Chondrocyte (in vitro differentiated cells): ENCODE measurements at places on chromosomes 5 and 9. TPM values are rescaled to one million over a fixed set of nuclear protein-coding genes. Genes with fewer than 3 reads are reported as not detected.

GRCh38 chr5:54608423-54609085 lies 91.0 kb downstream of the SNX18 start:
- peaks cover 1% of the 10 kb centered on the region for H3K36me3 ChIP-seq
- no peaks in the 10 kb centered on the region for H3K27me3 ChIP-seq
- H3K4me1 ChIP-seq: peaks cover 22% of the 10 kb centered on the region
- no peak for DNase-seq
- H3K4me3 ChIP-seq: no peak overlapping the region
- no peak overlapping the region for H3K27ac ChIP-seq

GRCh38 chr5:1220831-1221230 lies 4.3 kb upstream of the SLC6A18 start:
- H3K4me3 ChIP-seq: no peak overlapping the region
- peaks cover 18% of the 10 kb centered on the region for H3K27me3 ChIP-seq
- no peak for DNase-seq
- H3K4me1 ChIP-seq: no peaks in the 10 kb centered on the region
- no peaks in the 10 kb centered on the region for H3K36me3 ChIP-seq

DNA sequence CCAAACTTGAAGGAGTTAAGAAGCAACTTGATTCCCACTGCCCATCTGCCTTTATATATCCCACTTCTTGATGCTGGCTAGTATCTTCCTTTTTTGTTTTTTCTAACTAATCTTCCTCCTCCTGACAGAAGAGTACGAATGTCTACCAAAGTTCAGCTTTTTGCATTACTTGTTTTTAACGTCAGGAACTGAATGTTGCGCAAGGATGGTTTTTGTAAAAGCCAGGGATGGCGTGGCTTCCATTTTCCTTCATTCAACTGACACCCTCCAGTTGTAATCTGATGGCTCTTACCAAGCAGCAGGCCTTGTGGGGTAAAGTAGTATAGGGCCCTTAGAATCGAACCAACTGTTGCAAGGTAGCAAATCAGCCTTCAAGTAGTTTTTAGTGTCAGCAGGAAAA lies 70.8 kb upstream of the GPR151 start:
- peaks cover 33% of the 10 kb centered on the region for H3K27me3 ChIP-seq
- no peak for DNase-seq
- no peak overlapping the region for H3K27ac ChIP-seq
- H3K36me3 ChIP-seq: no peaks in the 10 kb centered on the region
- no peak overlapping the region for H3K4me3 ChIP-seq

The PCDHGA9 gene
- total RNA-seq: 0.97 to 3.6 TPM (median 1.4 TPM) in 3 replicates
